ENCODE measurements at places on chromosomes 4 and X.

- no peak for DNase-seq
Observed at GRCh38 chr4:56654238-56654632, 26.9 kb downstream of the HOPX start.

- DNase-seq: no peak
Observed at GRCh38 chrX:11085305-11085704, 25.8 kb upstream of the HCCS start.

- DNase-seq: no peak
Observed at GRCh38 chrX:121150217-121150616, 102.8 kb downstream of the GLUD2 start.

- DNase-seq: no peak
Observed at GRCh38 chrX:79412972-79413371, 45.8 kb upstream of the ITM2A start.

DNA sequence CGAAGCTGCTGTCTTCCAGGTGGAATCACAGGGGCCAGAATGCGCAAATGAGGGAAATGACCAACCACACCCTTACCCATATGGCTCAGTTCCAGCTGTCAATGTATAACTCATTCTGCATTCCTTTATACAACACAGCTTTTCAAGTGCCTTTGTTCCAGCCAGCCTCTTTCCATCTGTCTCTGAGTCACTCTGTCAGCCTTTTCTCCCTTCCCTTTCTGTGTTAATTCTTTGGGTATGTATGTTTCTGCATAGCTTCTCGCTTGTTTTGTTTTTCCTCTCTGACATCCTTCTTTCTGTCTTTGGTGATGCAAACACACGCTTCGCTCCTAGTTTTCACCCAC is 54.5 kb downstream of the RS1 start:
- DNase-seq: no peak

DNA sequence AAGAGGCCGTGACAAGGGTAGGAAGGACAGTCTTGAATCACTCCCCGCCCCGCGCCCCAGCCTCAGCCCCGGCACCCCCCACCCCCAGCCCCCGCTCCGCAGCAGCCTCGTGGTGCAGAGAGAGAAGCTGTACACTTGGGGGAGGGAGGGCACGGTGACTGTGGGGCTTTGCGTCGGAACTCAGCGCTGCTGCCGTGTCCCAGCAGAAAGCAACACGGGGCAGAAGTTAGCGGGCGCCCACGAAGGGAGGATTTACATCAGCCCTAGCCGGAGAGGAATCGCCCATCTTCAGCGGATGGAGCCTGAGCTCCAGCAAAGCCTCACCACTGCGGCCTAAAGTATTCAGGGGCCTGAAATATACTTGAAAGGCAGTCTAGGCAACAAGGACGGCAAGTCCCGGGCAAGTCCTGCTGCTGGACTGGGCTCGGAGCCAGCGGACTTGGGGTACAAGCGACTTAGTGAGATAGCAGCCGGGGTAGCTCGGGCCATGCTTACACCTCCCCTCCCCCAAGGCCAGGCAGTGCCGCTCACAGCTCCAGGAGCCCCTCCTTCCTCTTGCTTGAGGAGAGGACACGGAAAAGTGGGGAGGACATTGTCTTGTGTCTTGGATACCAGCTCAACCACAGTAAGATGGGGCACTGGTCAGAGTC is 18.5 kb upstream of the OPN1LW start:
- no peak for DNase-seq

GRCh38 chr4:184762100-184762499 is 28.2 kb upstream of the CENPU start:
- no peak for DNase-seq

DNA sequence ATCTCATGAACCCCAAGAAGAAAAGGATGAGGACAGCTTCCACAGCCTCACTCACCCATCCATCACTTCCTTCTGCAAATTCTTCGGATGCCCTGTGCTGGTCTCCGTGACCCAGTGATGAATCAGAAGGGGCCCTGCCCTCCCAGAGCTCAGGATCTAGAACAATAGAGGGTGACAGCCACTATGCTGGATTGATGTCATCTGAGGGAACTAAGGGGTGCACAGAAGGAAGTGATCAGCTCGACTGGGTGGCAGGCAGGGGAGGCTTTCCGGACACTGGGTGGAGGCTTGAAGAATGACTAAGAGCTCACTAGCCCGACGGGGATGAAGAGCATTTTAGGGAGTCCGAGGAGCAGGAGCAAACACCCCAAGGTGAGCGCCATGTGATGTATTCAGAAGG is 1.4 kb upstream of the ZNF185 start:
- DNase-seq: no peak

DNA sequence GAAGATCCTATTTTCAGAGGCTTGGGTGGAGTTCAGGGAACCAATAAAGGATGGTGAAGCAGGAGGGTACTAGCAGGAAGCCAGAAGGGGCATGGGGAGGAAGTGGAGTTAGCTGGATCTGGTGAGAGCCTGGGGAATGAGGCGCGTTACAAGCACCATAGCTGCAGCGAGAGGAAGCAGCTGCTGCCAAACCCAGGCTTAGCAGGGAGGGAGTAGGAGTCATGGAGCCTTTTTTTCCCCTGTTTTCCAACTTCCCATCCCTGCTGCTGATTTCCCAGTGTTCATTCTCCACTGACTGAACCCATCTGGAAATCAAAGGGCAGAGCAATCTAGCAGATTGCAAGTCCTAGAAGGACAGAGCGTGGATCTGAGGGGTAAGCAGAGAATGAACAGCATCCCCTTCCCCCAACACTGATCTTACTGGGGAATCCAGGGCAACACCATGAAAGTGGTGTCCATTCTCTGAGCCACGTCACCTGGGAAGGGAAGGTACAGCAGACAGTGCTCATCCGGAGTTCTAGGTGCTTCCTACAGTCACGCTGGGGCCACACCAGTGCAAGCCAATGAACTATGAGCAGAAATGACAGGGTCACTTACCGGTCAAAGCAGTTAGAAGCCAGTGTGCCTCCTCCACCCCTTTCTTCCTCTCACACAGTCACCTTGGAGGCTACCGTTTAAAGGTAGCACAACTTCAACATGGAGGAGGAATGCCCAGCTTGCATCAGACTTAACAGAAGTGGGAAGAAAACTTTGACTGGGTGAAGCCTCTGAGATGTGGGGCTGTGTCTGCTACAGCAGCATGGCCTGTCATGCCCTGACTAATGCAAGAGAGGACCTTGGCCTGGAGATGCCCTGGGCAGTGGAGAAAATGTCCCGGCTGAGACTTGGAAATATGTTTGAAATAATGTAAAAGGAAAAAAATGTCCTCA is 36.7 kb downstream of the SMIM20 start:
- DNase-seq: no peak

DNA sequence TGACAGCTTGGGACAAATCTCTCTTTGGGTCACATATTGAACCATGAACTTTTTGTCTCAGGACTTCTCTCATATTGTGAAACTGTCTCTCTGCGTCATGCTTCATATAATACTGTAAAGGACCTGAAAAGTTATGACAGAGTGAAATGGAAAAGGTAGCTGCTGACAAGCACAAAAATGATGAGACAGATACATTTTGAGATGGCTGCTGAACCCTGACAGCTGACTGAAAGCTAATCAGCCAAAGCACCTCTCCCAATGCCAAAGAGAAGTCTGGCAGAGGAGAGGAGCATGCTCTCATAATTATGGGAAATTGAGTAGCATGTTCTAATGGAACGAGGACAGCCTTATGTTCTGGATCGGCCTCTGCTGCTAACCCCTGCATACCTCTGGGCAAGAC is 873.4 kb upstream of the ADGRL3 start:
- no peak for DNase-seq

- no peak for DNase-seq
Observed at GRCh38 chr4:152175586-152175985, 360.3 kb downstream of the FBXW7 start.

DNA sequence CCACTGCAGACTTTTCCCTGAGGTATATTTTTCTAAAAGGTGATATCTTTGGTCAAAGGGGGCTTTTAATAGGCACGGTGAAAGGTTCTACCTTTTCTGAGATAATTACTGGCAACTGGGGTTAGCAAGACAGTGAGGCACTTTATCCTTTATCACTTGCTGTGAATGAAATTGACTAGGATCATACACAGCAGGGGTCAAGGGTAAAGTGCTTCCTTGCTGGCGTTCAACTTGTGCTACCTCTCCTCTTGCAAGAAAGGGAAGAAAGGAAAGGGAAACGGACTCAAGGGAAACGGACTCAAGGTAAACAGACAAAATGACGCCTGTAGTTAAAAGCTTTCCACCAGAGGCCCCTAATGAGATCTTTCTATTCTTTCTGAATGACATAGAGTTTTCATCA is 78.6 kb upstream of the RAPGEF2 start:
- no peak for DNase-seq

GRCh38 chr4:16431866-16432265 is 205.6 kb upstream of the TAPT1 start:
- DNase-seq: no peak

DNA sequence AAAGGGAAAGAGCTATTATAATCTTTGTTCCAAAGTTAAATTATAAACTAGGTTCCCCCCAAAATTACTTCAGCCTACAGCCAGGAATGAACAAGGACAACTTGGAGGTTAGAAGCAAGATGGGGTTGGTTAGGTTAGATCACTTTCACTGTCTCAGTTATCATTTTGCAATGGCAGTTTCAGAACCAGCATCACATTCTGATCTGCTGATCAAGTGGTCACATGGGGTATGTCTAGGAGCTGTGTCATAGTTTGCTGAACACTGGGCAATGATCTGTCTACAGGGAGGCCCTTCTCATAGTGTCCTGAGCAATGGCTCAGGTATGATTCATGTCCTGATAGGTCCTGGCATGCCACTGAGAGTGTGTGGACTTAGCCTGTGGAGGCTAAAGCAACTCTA is 41.6 kb upstream of the XIAP start:
- no peak for DNase-seq

DNA sequence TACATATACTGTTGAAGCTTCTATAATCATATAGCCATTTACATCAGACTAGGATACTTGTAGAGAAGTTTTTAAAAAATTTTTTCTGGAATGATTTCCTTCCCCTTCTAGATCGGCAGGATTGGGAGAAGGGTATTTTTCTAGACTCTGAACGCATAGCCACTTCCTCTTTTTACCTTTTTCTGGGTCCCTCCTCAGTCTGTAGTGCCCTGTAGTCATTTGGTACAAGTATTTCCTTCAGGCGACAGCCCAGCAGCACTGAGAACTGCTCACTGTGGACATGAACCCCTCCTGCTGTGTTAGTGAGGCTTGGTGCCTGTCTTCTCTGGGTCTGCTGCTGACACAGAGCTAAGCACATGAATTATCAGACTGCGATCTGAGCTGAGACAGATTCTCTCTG is 255.4 kb downstream of the ARHGAP10 start:
- no peak for DNase-seq

DNA sequence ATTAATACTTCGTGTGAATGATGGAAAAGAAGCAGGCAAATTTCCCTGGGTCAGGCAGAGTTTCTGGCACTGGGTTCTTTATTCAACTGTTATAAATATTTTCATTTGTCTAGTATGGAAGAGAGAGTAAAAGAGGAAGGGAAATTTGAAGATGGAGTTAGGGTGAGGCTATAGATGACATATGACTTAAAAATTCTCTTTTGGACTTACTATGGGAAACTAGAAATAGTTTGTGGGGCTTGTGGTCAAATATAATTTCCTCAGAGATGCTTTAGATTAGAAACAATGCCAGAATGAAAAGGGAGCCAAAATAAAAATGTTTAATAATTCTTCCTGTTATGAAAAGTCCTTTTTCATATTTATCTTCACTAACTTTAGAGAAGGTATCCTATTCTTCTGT is 103.2 kb downstream of the GC start:
- no peak for DNase-seq

DNA sequence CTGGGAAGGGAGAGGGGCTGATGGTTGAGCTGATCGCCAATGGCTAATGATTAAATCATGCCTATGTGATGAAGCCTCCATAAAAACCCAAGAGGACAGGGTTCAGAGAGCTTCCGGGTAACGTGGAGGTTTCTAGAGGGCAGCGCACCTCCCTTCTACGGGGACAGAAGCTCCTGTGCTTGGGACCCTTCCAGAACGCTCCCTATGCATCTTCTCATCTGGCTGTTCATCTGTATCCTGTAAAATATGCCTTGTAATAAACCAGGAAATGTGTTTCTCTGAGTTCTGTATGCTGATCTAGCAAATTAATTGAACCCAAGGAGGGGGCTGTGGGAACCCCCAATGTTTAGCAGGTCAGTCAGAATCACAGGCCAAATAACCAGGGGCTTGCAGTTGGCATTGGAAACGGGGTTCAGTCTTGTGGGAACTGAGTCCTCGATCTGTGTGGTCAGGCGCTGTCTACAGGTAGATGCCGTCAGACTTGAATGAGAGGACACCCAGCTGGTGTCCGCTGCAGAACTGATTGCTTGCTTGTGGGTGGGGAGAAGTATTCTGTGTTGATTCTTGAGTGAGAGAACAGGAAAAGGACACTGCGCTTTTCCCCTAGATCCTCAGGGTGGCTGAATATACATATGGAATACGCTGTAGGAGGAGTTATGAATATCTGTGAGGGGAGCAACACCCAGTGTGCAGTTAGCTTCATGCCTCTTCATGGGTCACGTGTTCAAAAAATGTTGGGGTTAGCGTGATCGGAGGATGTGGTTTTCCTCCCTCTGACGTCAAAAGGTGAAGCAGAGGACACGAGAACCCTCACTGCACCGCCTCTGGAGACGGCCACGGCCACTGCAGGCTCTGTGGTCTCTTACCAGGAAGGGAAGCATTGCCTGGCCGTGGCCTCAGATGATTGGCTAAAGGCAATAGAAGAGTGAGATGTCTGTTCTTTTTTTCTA is 29.2 kb downstream of the HTT-AS start:
- DNase-seq: no peak

- DNase-seq: no peak
Observed at GRCh38 chrX:140723121-140723715, 13.7 kb downstream of the LINC00632 start.

DNA sequence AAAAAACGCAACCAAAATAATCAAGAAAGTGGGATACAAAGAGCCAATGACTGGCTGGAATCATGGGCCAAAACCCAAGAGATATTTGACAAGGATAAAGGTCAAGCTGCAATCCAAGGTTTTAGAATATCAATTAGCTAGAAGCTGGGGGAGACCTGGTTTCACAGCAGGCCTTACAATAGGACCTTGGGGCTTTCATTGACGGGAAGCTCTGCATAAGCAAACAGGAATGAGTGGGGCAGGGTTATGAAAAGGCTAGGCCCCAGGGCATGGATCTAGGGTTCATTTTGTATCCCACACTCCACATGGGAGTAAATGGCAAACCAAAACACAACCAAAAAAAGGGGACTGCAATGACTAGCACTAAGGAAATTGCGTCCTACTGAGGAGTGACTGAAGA is 215.3 kb downstream of the HS6ST2 start:
- no peak for DNase-seq

- no peak for DNase-seq
Observed at GRCh38 chrX:116290359-116290758, 119.8 kb downstream of the AGTR2 start.

- no peak for DNase-seq
Observed at GRCh38 chrX:79361192-79361870, 5.8 kb downstream of the ITM2A start.

GRCh38 chrX:51614353-51615012 is 4.2 kb downstream of the CENPVL3 start:
- DNase-seq: no peak

DNA sequence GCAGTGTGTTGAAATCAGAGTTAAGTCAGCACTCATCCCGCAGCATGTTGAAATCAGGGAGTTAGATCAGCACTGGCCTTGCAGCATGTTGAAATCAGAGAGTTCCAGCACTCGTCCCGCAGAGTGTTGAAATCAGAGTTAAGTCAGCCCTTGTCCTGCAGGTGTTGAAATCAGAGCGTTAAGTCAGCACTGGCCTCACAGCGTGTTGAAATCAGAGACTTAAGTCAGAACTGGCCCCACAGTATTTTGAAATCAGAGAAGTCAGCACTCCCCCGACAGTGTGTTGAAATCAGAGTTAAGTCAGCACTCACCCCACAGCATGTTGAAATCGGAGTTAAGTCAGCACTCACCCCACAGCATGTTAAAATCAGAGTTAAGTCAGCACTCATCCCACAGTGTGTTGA is 10.9 kb upstream of the UVSSA start:
- no peak for DNase-seq

All from NCI-H2171 (cell line).